ENCODE measurements at places on chromosomes 1 and 21.

GRCh38 chr1:159275891-159276290, 26.2 kb upstream of the FCER1A start:
- DNase-seq = no peak

DNA sequence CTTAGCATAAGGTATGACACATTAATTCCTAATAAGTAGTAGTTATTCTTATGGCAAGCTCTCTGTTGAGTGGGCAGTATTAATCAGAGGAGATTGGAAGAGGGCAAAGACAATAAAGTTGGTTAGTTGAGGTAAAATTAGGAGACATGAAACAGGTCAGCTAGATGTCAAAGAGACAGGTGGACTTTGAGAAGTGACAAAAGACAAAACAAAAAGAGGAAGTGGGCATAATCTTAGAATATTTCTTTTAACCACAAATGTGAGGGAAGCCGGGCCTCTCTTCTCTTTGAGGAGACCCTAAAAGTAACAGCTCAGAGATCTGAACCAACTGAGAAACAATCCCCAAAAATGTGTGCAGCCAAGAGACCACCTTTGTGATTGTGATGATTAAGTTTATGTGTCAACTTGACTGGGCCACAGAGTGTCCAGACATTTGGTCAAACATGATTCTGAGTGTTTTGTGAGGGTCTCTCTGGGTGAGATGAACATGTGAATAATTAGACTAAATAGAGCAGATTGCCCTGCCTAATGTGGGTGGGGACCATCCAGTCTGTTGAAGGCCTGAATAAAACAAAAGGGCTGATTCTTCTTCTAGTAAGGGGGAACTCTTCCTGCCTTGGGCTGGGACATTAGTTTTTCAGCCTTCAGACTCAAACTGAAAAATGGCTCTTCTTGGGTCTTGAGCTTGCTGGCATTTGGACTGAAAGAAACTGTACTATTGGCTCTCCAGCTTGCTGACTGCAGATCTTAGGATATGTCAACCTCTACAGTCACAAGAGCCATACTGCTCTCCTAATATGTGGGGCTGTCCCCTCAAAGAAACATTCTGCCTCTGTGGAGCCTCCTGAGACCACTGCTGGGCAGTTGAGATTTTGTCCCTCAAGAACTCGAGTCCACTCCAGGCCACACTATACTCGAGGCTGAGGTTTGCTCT, 40.0 kb downstream of the FCRL5 start:
- no peak for DNase-seq

DNA sequence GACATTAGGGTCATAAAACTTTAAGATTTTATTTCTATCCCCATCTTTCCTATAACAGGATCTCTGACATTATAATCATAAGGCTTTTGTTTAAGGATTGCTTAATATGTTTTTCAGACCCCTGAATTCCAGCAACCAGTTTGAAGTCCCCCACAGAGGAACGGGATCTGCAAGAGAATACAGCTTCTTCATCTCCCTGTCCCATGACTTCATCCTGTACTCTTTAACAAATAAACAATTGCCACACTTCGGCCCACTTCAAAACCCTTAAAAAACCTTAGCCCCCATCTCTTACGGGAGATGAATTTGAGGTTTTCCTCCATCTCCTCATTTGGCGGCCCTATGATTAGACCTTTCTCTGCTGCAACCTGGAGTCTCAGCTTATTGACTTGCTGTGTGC, 35.8 kb downstream of the TESK2 start:
- no peak for DNase-seq

GRCh38 chr1:8604041-8604945, 213.1 kb downstream of the RERE start:
- DNase-seq = no peak

DNA sequence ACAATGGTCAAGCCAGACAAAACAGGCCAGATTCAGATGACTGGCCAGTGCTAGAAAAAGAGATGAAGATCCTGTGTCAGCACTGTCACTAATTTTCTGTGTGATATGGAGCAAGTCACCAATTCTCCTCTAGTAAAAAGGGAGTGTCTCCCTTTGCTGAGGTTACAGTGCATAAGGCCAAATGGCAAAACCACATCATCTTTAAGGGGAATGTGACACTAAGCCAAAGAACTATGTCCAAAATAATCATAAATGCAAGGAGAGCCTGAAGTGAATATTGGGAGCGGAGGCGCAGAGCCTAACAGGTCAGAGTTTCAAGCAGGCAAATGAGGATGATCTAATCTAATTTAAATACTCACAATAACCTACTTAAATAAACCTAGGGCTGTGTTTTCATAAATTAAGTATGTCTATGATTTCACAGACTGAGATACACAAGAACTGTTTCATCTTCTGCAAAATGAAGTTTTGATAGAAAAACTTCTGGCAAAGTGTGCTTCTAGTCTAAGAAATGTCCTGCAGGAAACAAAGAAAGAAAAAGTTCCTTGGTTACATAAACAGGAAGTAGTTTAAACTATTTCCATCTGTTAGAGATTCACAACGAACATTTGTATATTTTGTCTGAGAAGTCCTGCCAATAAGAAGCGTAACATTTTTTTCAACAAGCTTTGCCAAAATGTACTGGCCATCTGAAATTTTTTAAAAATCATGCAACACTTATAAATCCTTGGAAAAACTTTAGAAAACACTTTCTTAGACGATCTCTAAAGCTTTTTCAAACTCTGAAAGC, 290.2 kb downstream of the LRRC40 start:
- DNase-seq = no peak

DNA sequence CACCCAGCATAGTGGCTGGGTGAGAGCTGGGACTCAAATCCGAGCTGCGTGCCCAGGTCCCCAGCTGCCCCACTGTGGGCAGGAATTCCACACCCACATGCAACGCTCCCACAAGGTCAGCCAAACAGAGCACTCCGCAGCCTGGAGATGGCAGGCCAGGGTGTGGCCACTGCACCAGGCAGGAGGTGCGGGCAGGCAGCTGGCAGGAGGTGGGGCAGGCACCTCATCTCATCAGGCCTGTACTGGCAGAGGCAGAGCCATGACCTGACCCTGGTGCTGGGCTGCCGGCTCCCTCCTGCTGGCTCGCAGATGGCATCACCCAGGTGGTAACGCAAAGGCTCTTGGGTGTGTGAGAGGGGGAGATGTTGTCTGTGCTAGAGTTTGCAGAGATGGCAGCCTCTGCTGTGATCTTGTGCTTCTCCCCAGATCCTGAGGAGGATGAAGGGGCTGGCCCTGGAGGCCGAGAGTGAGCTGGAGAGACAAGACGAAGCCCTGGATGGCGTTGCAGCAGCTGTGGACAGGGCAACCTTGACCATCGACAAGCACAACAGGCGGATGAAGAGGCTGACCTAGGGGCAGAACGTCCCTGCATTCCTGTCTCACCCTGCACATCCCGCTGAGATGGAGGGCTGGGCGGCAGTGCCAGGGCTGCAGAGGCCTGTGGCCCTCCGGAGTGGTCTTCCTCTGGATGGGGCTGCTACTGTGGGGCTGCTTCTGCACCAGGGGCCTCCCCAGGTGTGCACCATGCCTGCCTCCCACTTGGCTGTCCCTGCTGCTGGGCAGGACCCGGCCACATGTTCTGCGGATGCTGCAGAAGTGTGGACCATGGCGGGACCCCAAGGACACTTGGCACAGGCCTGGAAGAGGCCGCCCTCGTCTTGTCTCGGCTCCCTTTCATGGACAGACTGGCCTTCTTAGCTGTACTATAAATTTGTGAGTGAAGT, 35.1 kb upstream of the PRSS38 start:
- no peak for DNase-seq

DNA sequence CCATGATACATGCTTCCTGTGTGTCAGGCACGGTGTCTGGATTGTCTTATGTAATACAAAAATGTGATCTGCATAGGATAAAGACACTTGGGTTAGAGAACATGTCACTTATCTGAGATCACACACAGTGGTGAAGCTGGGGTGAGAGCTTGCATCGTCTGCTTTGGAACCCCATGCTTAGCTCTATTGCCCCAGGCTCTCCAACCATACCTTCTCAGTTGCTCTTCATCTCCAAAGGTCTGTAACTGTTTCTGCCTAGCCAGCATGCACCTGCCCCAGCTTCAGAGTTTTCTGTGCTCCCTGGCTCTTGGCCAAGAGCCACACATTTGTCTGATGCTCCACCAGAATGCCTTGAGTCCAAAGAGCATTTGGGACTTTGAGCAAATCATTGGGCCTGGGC, 93.9 kb upstream of the COG2 start:
- DNase-seq = no peak

- no peak for DNase-seq
Observed at GRCh38 chr1:80657044-80657643, 1143.6 kb upstream of the ADGRL2 start.

- DNase-seq = peak; percentile 51
Observed at GRCh38 chr1:921011-921837, 2.5 kb upstream of the SAMD11 start.

DNA sequence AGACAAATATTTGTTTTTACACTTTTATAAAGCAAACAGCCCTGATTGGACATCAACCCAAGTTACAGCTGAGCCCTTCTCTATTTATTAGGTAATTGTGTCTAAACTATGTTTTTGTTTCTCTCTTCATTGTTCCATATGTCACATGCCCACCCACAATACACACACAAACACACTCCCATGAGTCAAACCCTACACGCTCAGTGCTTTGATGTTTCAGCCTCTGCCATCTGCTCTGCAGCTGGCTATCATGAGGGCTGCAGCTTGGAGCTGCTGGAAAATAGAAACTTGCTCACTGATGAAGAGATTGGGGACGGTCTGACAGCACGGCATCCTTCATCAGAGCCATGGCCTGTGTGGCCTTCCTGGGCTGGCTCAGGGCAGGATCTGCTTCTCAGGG, 41.7 kb downstream of the PSMG1 start:
- DNase-seq = no peak

DNA sequence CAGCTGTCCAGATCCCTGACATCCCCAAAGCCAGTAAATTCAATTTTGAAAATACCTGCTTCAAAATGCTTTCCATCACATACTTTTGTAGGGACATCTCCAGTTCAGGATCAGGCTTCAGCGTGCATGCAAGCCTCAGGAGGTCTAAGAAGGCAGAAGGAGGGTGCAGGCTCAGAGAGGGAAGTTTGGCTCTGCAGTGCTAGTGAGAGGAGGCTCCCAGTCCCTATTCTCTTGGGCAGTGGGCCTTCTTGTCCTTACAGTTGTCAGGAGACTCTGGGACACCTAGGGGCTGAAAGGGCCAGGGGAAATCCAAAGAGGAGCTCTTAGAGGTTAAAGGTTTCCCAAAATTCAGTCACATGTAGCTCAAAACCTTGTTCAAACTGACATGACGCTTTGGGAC, 20.1 kb downstream of the ADCY10 start:
- DNase-seq = no peak

GRCh38 chr21:44778094-44778493, 23.5 kb downstream of the UBE2G2 start:
- DNase-seq = no peak

DNA sequence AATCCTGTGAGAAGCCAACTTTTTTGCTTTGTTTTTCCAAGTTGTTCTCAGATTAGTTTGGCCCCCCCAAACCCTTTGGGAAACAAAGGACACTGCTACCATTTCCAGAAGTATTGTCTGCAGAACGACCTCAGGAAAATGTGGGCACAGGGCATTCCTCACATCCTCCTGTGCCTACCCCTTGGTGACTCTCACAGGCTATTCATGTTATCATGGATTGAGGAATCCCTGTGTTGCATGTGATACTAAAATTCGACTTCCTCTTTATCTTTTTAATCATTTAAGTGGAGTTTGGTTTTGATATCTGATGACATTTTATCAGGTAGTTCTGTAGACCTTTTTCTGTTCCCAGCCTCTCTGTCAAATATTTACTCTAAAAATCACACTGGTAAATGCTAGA, 184.5 kb downstream of the FASLG start:
- no peak for DNase-seq

GRCh38 chr1:71072273-71072672, 8.6 kb downstream of the ZRANB2 start:
- DNase-seq = no peak

DNA sequence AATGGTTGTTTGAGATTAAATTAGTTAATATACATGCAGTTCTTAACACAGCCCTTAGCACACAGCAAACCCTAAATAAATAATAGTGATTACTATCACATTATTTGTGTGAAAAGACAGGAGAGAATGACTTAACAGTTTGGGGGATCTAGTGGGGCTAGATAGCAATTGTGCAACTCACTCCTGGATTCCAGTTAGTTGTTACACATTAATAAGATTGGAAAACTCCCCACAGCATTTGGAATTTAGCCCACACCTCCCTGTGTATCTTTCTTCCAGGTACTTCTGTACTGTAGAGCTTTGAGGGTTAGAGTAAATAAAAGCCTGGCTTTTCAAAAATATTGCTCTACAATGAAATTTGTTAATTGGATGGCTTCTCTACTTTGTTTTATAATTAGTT, 93.2 kb downstream of the KCTD3 start:
- no peak for DNase-seq

DNA sequence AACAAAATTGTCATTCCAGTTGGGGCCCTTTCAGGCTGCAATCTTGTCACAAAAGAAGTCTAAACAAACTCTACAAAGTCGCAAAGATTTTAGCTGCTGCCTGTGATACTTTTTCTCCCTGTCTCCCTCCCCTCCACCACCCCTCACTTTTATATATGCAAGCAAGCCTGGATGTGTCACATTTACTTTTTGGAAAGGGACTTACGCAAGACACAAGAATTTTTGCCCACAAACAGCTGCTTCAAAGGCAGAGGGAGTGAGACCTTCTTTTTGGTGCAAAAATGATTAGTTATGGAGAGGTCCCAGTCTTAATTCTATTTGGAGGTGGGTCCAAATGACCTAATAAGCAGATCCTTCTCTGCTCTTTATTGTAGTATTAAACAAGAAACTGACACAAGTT, 22.9 kb upstream of the RALGPS2 start:
- no peak for DNase-seq

- no peak for DNase-seq
Observed at GRCh38 chr1:234139966-234140365, 233.3 kb upstream of the COA6 start.

DNA sequence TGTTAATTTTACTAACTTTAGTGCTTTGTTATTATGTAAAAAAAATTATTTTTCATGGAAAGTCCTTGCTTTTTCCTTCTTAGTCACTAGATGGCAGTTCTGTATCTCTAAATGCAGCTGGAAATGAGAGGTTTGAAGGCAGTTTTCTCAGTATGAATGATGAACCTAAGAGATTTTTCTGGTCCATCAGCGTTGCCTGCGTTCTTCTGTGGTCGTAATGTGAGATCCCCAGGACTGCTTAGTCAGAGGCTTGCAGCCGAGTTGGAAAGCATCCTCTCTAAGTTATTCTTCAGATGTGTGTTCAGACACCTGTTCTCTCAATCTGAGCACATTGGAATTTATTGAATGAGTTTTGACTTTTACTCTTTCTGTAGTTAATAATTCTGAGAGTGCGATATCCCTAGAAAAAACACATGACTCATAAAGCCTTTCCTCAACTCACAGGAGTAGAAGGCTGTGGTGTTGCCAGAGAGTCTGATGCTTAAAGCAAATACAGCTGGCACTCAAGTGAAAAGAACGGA, 99.3 kb downstream of the FMN2 start:
- no peak for DNase-seq

Measured in NCI-H1048 (cell line).